ENCODE measurements at places on chromosomes 16 and 17. TPM values are rescaled to one million over a fixed set of nuclear protein-coding genes. Genes with fewer than 3 reads are reported as not detected.

DNA sequence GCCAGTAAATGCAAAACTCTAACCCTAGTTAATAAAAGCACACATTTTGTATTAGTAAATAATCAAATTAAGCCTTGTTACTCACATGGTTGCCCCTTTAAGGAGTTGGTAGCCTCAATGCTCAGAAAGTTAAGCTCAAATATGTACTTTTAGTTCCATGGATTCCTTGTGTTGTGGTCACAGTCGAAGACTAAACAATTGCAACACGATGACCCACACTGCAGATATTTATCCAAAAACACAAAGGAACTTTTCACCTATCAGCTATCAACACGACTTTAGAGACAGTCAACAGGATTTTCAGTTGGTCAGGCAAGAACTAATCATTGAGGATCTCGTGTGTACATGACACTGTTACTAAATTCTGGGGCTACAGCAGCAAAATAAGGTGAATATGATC lies 47.4 kb upstream of the NUDT7 start:
- H3K4me1 ChIP-seq, result peaks cover 3% of the 10 kb centered on the region
- no peak for DNase-seq
- peaks cover 4% of the 10 kb centered on the region for H3K27me3 ChIP-seq
- H3K27ac ChIP-seq, result no peak overlapping the region

The ABCA10 gene
- 10.2 TPM for total RNA-seq

The CMTM2 gene
- total RNA-seq, result 0.35 TPM

- no peak overlapping the region for H3K4me3 ChIP-seq
- no peaks in the 10 kb centered on the region for H3K36me3 ChIP-seq
- H3K27ac ChIP-seq, result no peak overlapping the region
- H3K27me3 ChIP-seq, result peaks cover 5% of the 10 kb centered on the region
- no peak for DNase-seq
Measured at GRCh38 chr17:72365857-72366414, 245.1 kb downstream of the SOX9 start.

DNA sequence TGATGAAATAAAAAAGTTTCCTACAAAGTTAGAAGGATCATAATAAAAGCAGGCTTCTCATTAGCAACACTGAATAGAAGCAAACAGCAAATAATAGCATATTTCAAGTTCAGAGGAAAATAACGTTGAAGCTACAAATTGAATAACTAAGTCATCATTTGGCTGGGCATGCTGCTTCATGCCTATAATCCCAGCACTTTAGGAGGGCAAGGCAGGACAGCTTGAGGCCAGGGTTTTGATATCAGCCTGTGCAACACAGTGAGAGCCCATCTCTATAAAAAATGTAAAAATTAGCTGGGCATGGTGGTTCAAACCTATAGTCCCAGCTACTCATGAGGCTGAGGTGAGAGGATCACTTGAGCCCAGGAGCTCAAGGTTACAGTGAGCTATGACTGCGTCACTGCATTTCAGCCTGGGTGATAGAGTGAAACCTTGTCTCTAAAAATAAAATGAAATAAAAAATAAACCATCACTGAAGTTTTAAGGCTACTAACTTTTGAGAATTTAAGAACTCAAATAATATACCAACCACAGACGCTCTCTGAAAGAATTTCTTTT lies 25.5 kb downstream of the NCOR1 start:
- no peaks in the 10 kb centered on the region for H3K27me3 ChIP-seq
- H3K36me3 ChIP-seq, result peaks cover 28% of the 10 kb centered on the region
- no peak for DNase-seq
- H3K4me1 ChIP-seq, result no peaks in the 10 kb centered on the region
- H3K4me3 ChIP-seq, result no peak overlapping the region

Data from muscle of leg (tissue), 16 donors.